ENCODE measurements at places on chromosomes 2 and 18.

DNA sequence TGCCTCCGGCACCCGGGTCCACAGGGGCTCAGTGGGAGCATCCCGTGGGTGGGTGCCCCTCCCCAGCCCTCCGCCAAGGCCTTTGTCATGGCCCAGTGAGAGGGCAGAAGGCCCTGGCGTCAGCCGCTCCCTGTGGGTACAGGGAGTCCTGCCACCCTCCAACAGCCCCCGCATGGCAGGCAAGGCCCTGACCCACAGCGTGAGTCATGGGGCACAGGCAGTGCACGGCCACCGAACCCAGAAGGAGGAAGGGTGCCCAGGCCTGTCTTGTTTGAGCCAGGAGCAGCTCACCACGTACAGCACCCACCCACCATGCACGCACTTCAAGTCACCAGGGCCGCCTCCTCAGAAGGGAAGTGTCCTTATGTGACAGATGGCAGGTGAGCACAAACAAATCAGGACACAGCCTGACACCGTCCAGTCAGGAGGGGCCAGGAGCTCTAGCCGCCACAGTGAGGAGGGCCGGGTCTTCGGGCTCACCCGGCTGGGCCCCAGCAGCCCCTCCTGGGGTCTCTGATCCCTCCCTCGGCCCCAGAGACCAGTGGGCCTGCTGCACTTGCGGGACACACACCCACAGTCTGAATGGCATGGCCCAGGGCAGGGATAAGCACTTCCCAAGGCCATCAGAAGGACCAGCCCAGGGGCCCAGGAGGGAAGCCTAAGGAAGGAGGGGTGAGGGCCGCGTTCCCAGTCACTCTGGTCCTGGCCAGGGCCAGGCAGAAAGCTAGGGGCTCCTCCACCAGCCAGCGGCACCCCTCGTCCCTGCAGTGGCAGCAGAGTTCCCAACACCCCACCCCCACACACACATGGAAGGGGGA, 25.8 kb downstream of the BIN1 start:
- no peak for DNase-seq

- peak; percentile 64 for DNase-seq
Measured at GRCh38 chr2:234164493-234165413, 114.3 kb downstream of the SPP2 start.

DNA sequence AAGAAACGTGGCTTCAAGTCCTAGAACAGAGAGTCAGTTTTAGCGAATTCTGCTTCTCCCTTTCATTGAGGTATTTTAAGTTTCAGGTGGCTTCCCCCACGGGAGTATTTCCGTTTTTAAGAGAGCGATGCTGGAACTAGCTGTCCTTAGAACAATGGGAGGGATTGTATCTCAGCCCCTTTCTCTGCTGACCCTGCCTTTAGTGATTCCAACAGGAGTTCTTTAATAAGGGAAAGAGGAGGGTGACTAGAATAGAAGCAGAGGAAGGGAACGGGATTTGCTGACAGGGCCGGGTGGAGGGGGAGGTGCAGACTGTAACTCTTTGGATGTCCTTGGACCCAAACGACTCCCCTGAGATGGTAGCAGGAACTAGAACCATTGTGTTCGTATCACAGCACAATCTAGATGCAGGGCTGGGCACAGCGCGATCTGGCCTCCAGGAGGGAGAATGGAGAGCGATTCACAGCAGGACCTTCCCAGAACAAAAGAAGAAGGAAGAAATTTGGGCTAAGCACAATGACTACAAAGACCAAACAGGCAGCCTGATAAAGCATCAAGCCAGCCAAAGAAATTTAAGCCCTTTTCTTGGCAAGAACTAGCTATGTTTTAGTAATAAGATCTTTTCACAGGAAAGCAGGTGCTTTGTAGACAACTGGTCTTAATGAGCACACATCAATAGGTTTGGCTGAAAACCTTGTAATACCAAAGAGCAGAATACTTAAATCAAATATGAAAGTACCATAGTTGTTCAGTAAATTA, 15.8 kb upstream of the RTTN start:
- DNase-seq = no peak

- no peak for DNase-seq
Measured at GRCh38 chr2:219060821-219061791, at the start of gene IHH. Gene IHH (minus strand): TSS chr2:219060921. CDS start chr2:219060467, 454 bp downstream.

DNA sequence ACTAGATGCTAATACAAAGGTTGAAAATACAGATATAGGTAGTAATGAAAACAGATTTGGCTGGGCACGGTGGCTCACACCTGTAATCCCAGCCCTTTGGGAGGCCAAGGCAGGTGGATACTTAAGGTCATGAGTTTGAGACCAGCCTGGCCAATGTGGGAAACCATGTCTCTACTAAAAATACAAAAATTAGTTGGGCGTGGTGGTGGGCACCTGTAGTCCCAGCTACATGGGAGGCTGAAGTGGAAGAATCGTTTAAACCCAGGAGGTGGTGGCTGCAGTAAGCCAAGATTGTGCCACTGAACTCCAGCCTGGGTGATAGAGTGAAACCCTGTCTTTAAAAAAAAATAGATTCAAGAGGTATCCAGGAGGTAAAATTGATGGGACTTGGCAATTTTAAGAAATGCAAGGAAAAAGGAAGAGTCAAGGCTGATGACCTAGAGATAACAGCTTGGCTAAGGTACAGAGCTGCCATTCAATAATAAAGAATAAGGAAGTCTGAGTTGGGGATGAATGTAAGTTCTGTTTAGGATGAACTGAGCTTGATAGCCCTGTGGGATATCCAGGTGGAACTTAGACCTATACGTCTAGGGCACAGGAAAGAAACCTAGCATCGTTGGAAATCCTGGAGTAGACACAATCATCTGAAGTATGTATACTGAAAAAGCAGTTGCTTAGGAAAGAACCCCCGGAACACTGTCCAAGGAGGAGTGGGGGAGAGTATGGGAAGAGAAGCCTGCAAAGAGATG, 9.1 kb downstream of the MAT2A start:
- no peak for DNase-seq

- DNase-seq = peak; percentile 53
Measured at GRCh38 chr2:152134488-152135280, 35.8 kb upstream of the CACNB4 start.

- no peak for DNase-seq
Measured at GRCh38 chr2:172968061-172968469, 107.6 kb upstream of the MAP3K20 start.

All from Jurkat, Clone E6-1 (cell line).